ENCODE measurements at places on chromosomes 2 and 18.

DNA sequence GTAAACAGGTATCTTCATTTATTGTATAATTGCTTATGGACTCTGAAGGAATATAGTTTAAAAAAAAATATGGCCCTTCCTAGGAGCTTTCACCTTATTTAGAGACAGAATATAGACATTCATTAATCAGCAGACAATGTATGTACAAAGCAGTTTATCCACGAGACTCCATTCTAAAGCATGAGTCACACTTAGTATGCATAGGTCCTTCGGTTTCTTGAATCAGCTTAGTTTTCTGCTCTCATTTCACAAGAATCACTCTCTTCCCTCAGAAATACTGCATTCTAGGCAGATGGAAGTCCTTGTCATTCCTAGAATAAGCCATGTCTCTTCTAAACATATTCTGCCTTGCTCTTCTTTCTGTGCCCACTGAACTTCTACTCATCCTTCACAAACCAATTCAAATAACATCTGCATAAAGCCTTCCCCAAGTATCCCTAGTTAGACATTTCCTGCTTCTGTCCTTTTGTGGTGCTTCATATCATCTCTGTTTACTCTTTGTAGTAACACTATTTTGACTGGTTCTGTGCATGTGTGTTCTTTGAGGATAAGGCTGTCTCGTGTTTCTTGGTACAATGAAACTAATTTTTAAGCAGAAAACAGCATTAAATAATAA is 84.5 kb downstream of the PTRHD1 start:
- DNase-seq: no peak

GRCh38 chr2:106020821-106021661 is 173.1 kb downstream of the UXS1 start:
- no peak for DNase-seq

DNA sequence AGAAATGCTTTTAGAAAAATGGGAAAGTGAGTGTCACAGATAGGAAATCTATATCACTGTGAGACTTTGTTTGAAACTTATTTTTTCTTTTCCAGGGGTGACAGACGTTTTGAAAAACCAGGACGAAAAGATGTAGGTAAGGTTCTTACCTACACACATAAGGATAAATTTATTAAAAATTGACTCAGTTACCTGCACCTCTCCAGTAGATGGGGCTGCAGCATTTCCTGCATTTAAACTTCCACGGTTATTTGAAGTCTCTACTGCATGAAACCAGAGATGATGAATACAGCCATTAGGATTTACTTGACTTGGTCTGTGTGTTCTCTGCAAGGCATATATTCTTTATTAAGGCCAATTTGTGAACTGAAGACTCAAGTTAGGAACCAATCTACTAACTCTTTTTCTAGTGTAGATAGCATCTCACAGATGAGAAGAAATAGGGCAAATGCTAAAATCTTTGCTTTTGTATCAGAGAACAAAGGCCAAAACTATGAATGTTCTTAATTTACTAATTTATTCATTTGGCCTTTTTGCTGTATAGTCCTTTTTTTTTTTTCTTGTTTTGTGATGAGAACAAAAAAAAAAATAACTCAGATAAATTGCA is 15.0 kb downstream of the KCNJ13 start:
- DNase-seq: no peak

- DNase-seq: no peak
Measured at GRCh38 chr2:224412141-224413015, 10.5 kb upstream of the FAM124B start.

GRCh38 chr2:147649286-147649685 is 195.5 kb upstream of the ACVR2A start:
- no peak for DNase-seq

DNA sequence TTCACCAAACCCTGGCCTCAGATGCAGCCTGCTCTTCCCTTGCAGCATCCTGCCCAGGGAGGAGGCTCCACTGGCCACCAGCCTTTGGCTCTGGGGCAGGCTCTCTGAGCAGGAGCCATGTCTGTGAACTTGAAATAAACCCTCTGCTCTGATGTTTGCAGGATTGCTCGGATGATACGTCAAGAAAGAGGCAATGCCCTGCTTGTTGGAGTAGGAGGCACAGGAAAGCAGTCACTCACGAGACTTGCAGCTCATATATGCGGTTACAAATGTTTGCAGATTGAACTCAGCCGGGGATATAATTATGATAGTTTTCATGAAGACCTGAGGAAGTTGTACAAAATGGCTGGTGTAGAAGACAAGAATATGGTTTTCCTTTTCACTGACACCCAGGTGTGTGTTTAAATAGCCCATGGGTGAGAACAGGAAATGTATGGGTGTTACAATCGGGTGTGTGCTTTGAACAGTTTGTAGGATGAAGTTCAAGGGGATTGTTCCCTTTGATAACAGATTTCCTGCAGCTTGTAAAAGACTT is 177.9 kb downstream of the DNAH6 start:
- no peak for DNase-seq

DNA sequence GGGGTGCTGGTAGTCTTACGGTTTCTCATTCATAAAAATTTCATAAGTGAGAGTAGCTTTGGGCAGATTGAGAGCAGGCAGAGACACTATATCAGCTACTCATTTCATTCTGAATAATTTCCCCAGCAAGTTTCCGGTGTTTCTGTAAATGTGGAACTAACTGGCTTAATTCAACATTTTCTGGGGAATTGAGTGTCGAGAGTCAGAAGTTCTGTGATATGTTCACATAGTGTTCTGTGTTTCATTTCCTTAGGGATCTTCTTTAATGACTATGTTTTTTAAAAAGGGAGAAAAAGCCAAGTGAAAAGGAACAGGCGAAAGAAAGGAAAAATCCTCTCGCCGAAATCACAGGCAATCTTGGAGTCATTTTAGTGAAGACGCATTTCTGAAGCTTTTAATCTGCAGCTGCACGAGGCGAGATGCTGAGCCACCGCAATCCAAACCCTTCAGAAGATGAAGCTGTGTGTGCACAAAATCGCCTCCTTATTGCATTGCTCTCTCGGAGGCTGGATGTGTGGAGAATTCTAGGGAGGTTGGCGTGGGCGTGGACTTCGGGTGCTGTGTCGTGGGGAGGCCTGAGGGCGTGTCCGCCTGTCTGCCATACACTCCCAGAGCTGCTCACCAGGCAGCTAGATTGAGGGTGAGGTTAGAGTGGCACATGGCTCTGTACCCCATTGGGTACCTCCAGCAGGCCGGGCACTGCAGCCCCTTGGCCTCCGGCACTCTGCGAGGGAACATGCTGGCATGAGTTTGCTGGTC is 38.4 kb upstream of the HDAC4 start:
- DNase-seq: no peak

- DNase-seq: no peak
Measured at GRCh38 chr2:38850045-38850444, 25.7 kb downstream of the DHX57 start.

Measured in glomerular endothelial cell (primary cell).